ENCODE measurements at places on chromosomes 11 and 22. TPM values are rescaled to one million over a fixed set of nuclear protein-coding genes. Genes with fewer than 3 reads are reported as not detected.

SYT12 gene
- polyA plus RNA-seq: not detected

SORL1 gene
- 125 TPM for polyA plus RNA-seq

TMA7B gene
- polyA plus RNA-seq: 2.1 TPM

STARD10 gene
- polyA plus RNA-seq: 50.1 TPM

PIH1D2 gene
- polyA plus RNA-seq: not detected

MLC1 gene
- 123 TPM for polyA plus RNA-seq

MUC6 gene
- not detected for polyA plus RNA-seq

TSGA10IP gene
- polyA plus RNA-seq: not detected

RGL4 gene
- polyA plus RNA-seq: 40.6 TPM

B3GAT1 gene
- polyA plus RNA-seq: 1.8 TPM

ELFN2 gene
- not detected for polyA plus RNA-seq

VPREB1 gene
- not detected for polyA plus RNA-seq

CREB3L1 gene
- polyA plus RNA-seq: not detected

ASCC2 gene
- 40.8 TPM for polyA plus RNA-seq

FREY1 gene
- polyA plus RNA-seq: not detected

APLP2 gene
- polyA plus RNA-seq: 69.4 TPM

MYBPC3 gene
- polyA plus RNA-seq: not detected

CBX7 gene
- 9.6 TPM for polyA plus RNA-seq

TUT1 gene
- polyA plus RNA-seq: 7.3 TPM

MMP13 gene
- not detected for polyA plus RNA-seq

FGF19 gene
- not detected for polyA plus RNA-seq

BCO2 gene
- polyA plus RNA-seq: 0.41 TPM

APOL3 gene
- 32.8 TPM for polyA plus RNA-seq

PLAAT5 gene
- polyA plus RNA-seq: 0.63 TPM

EEF1G gene
- polyA plus RNA-seq: 628 TPM

FOLH1 gene
- polyA plus RNA-seq: not detected

RFPL2 gene
- 0.24 TPM for polyA plus RNA-seq

MS4A1 gene
- 1.2 TPM for polyA plus RNA-seq

RFPL1 gene
- not detected for polyA plus RNA-seq

NADSYN1 gene
- polyA plus RNA-seq: 35.1 TPM

OR4D5 gene
- not detected for polyA plus RNA-seq

HTATIP2 gene
- polyA plus RNA-seq: 67.9 TPM
